Karpas-422 (cell line): ENCODE measurements at places on chromosomes 6 and 20. TPM values are rescaled to one million over a fixed set of nuclear protein-coding genes. Genes with fewer than 3 reads are reported as not detected.

B4GALT5 gene
- total RNA-seq, result 2.6 and 3.7 TPM in 2 replicates

ADGRF5 gene
- not detected in 2 replicates for total RNA-seq

GINS1 gene
- total RNA-seq, result 10.2 and 14.4 TPM in 2 replicates

WTAP gene
- 86.1 and 87.6 TPM in 2 replicates for total RNA-seq

- H3K27me3 ChIP-seq, result no peaks in the 10 kb centered on the region
- H3K27ac ChIP-seq, result no peak overlapping the region
- no peaks in the 10 kb centered on the region for H3K36me3 ChIP-seq
- no peak overlapping the region for H3K4me3 ChIP-seq
- no peaks in the 10 kb centered on the region for H3K4me1 ChIP-seq
Measured at GRCh38 chr6:167683028-167683862, 143.5 kb upstream of the AFDN start.
